ENCODE measurements at places on chromosomes 12 and 14. TPM values are rescaled to one million over a fixed set of nuclear protein-coding genes. Genes with fewer than 3 reads are reported as not detected.

FAM222A gene
- total RNA-seq, result 9.1 TPM

TMEM132C gene
- not detected for total RNA-seq

OR4L1 gene
- total RNA-seq, result not detected

SAMD15 gene
- 1.7 TPM for total RNA-seq

Measured in myocyte (in vitro differentiated cells).